ENCODE measurements at places on chromosomes 1 and 21. TPM values are rescaled to one million over a fixed set of nuclear protein-coding genes. Genes with fewer than 3 reads are reported as not detected.

The OR10Z1 gene
- not detected for total RNA-seq

The TCP10L gene
- total RNA-seq = 1.6 TPM

The DPYD gene
- 13.3 TPM for total RNA-seq

The LYPD8 gene
- not detected for total RNA-seq

The UBXN10 gene
- total RNA-seq = 2.6 TPM

The MMEL1 gene
- total RNA-seq = 4.5 TPM

- no peak for DNase-seq
Observed at GRCh38 chr1:226949401-226949800, 9.3 kb downstream of the COQ8A start.

GRCh38 chr1:8078176-8078671, 52.1 kb upstream of the ERRFI1 start:
- DNase-seq = peak; percentile 40

DNA sequence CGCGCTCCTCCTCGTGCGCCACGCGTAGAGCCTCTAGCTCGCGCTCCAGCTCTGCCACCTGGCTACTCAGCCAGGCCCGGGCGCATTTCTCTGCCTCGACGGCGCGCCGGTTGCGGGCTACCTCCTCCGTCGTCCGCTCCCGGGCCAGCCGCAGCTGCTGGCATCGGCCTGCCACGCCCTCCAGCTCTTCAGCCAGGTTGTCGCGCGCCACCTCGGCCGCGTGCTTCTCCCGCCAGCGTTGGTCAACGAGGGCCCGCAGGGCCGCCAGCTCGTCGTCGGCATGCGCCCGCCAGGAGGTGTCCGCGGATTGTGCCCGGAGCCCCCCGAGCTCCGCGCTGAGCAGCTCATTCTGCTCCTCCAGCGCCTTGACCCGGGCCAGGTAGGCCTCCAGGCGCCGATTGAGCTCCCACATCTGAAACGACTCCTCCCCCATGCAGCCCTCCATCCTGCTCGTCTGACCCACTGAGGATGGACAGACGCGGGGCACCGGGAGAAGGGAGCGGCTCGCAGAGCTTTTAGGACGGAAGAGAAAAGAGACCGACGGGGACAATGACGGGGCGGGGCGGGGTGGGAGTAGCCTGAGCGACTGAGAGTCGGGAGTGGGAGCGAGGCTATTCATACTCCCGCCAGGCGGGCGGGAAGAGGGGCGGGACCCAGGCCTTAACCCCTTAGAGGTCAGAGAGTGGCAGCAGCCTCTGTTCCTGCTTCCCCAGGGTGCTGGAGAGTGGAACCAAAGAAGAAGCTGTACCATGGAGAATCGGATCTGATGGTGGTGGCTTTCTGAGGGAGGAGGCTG, at the start of gene NES:
Gene NES, minus strand, starts transcription at position 588 of the 796 bp plus-strand sequence. Its CDS starts 143 bp downstream, at position 445.
- no peak for DNase-seq

GRCh38 chr1:1042835-1043234, 22.9 kb downstream of the AGRN start:
- DNase-seq = no peak

DNA sequence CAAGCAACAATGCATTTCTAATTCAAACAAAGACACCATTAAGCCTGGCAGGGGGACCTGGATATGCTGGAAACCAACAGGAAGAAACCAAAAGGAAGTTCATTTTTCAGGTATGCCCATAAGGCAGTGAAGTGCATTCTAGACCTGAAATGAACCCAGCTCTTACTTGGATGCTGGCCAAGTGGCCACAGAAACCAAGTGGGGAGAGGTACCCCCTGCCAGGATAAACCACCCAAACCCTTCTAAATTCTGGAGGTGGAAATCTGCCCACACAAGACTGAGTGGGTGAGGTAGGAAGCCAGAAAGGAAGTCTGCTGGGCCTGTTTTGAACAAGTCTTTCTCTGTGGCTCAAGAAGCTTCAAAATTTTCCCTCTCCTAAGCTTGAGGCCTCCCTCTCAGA, 2.6 kb downstream of the CD5L start:
- DNase-seq = no peak

DNA sequence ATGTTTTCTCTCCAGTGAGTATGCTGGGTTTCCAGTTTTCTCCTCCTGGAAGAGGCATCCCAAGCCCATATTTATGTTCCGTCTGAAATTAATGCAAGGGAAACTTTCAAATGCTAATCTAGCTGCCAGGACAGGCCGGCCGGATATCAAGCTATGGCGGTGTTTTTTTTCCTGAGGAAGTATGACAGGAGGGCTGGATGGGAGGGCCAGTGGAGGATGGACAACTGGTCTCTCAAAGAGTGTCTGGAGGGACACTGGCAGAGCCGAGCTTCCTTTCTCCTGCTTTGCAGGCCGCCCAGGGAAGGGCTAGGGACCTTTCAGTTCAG, 212.7 kb downstream of the TRABD2B start:
- no peak for DNase-seq

GRCh38 chr1:73886716-73887115, 311.3 kb downstream of the LRRIQ3 start:
- DNase-seq = no peak
